ENCODE measurements at places on chromosomes 12 and 14.

DNA sequence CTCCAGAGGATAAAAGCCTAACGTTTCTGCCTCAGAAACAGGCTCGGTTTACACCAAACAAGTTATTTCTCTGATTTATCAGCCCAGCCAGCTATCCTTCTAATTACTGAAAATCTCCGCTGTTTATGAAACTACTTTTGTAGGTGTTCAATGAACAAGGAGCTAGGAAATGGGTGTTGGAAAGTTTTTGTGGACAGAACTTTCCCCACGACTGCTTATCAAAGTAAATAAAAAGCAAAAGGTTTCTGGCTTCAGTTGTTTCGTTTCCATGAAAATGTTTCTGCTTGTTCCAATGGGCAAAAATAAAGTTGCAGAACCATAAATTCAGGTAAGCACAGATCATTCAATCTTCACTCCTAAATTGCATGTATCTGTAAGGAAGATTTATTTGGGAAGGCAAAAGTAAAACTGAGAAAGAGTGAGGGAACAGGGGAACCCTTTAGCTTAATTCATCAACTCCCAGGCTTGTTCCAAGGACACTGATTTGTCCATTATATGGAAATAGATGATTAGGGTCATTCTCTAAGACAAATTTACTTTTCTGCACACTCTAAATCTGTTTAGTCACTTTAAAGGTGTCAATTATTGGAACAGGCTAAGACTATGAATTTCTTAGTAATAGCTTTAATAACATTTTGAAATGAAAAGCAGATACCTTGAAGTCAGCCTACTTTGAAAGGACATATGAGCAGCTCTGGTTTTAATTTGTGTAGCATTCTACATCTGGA lies 175.9 kb upstream of the CDKN3 start:
- no peak for DNase-seq

DNA sequence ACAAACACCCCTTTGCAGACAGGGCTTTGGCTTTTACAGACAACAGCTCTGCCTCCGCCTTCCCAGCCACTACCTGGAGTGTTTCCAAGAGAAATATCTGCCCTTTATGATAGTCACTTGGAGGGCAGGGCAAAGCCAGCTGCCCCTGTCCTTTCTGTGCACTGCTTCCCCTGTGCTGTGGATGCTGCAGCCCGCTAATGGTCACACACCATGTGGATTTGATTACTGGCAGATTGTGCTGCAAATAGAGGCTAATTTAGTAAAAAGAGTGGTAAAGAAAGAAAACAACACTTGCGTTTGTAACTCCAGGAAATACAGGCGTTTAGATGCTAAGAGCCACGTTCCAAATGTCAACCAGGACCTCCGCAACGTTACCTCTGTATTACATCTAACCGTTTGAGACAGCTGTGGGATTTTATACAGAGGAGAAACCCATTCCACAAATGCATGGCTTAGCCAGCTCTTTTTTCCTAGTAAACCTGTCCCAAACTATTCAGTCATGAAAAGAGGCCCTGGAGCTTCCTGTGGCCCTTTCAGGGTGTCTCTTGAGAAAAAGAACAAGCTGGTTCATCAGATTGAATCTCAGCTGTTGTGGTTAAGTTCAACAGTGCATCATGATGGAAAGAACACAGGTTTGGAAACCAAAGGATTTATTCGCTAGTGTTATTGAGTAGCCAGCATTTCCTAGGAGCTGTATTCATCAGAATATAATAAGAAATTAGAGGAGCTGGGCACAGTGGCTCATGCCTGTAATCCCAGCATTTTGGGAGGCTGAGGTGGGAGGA lies 30.1 kb upstream of the PWP1 start:
- DNase-seq, result no peak

DNA sequence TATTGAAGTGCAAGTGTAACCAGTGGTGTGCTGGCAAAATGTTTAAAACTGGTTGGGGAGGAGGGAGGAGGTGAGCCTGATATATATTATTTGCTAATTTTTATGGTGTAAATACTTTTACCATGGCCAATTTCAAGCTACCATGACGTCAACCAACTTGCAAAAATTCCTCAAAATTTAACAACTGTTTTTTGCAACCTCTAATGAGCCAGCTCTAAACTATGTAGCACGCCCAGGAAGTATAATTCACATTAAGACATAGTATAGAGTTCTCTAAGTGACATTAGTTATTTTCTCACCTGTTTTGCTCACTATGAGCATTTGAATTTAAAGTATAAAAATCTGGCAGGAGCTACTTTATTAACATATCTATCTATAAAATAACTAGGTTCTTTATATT lies 41.4 kb downstream of the ATL1 start:
- no peak for DNase-seq

- DNase-seq, result no peak
Measured at GRCh38 chr12:103881261-103881660, 40.2 kb upstream of the NT5DC3 start.

DNA sequence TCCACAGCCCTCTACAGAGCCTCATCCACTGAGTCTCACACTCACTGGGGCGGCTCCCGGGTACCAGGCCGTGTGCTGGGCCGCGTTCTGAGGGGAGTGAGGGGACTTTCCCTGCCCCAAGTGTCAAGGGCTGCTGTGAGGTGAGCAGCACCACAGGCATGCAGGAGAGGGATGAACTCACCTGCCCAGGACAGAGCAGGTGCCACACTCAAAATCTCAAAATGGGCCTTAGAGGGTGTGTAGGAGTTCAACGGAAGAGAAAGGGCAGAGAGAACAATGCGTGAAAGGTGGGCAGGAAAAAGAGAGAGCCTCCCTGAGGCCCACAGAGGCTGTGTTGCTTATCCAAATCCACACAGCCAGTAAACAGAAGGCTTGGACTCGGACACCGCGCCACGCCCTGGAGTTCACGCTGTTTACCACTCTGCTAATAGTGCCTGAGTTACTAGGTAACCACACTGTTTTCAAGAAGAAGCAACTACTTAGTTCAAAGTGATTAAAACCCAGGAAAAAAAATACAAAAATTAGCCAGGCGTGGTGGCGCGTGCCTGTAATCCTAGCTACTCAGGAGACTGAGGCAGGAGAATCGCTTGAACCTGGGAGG lies 32.7 kb downstream of the TSPAN11 start:
- no peak for DNase-seq

- no peak for DNase-seq
Measured at GRCh38 chr14:33240466-33240865, 301.8 kb downstream of the NPAS3 start.

- no peak for DNase-seq
Measured at GRCh38 chr12:80222261-80222660, 122.9 kb downstream of the OTOGL start.

- DNase-seq, result no peak
Measured at GRCh38 chr14:98298481-98299244, 973.3 kb downstream of the BCL11B start.

GRCh38 chr12:131499864-131500190 lies 211.1 kb upstream of the SFSWAP start:
- no peak for DNase-seq

DNA sequence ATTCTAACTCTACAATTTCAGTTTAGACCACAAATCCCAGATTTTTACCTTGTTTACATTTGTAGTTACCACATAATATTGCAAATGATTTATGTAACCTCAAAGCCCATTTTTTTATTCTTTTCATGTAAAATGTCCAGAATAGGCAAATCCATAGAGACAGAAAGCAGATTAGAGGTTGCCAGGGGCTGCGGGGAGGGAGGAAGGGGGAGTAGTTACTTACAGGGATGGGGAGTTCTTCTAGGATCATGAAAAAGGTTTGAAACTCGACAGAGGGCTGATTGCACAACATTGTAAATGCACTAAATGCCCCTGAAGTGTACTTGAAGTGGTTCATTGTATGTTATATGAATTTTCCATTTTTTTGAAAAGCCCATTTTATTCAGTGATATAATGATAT lies 66.5 kb downstream of the PPP2R5C start:
- no peak for DNase-seq
